ENCODE measurements at places on chromosomes 1 and 21.

- no peak for DNase-seq
Measured at GRCh38 chr1:184162281-184162680, 110.8 kb downstream of the TSEN15 start.

DNA sequence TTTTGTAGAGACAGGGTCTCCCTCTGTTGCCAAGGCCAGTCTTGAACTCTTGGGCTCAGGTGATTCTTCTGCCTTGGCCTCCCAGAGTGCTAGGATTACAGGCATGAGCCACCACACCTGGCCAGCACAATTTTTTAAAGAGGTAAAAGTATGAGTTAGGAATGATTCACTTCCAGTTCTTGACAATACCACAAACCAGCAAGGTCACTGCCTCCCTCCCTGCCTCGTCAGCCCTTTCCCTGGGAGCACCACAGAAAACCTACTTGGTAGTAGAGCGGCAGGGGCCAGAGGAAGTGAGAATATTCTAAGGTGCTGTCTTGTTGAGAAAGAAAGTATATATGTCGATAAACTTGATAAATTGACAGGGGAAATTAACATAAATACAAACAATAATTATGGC, 10.8 kb upstream of the CDA start:
- no peak for DNase-seq

- no peak for DNase-seq
Measured at GRCh38 chr1:183817576-183818288, 12.8 kb downstream of the RGL1 start.

DNA sequence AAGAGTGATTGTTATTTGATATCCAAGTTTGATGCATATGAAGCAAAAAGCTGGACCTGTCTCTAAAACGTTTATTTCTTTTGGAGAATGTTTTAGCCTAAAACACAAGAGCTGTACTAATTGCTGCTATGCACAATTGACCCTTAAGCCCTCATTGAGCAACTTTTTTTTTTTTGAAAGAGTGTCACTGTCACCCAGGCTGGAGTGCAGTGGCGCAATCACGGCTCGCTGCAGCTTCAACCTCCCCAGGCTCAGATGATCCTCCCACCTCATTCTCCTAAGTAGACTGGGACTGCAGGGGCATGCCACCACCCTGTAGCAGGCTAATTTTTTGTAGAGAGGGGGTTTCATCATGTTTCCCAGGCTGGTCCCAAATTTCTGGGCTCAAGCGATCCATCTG, 129.1 kb downstream of the PIK3R3 start:
- no peak for DNase-seq

DNA sequence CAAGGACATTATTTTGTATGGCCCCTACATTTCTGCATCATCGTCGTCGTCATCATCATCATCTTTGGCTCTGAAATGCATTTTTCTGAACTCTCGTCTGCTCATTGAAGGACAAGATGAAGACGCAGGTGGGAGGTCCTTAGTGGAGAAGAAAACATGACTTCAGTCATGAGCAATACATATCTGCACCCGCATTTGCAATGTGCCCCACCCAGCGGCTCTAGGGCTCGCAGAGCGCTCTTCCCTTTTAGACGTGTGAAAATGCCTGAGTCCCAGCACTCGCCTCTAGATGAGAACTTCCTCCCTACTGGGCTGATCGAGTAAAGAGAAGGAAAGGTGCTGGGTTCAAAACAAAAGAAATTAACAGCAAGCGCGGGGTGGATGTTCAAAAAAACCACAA, 10.1 kb downstream of the C1orf174 start:
- DNase-seq: no peak

DNA sequence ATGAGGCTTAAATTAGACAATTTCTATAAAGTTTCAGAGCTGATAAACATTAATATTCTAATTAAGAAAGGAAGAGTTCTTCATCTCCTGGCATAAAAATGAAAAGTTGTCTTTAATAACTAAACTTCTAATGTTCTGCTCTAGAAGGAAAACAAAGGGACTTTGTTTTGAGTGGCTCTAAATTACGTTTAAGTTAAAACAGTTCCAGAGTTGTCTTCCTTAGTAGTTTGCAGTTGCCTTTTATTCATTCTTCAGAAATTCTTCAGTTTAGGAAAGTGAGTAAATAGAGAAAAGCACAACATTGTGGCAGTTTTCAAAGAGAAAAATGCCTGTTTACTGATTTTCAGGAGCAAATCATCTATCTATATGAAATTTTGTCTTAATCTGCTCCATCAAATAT, 86.9 kb downstream of the TTC3 start:
- DNase-seq: no peak

GRCh38 chr1:53631622-53632310, 107.2 kb downstream of the GLIS1 start:
- DNase-seq: no peak

GRCh38 chr1:68116643-68117235, 66.3 kb upstream of the DIRAS3 start:
- peak; percentile 31 for DNase-seq

DNA sequence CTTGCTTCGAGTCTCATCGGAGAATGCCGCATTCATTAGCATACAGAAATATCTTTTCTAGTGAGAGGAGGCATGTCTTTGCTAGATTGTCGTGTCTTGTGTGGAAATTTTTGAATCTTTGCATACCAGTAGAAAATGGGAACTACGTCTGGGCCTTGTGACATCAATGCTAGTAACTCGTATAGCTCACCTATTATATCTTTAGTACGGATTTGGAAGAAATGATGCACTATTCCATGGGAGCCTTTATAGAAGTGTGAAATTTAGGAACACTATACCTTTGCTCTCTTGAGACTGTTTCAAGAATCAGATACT, 835 bp downstream of the UHMK1 start:
- no peak for DNase-seq

GRCh38 chr1:32886004-32886827, at the start of gene HPCA:
TSS of gene HPCA (plus strand) at chr1:32886491. CDS start at chr1:32888899, 2,408 bp downstream.
- DNase-seq: peak; percentile 90

GRCh38 chr1:44407430-44408211, 2.6 kb downstream of the RNF220 start:
- DNase-seq: peak; percentile 84

GRCh38 chr21:40021558-40022351, 154.5 kb downstream of the PCP4 start:
- DNase-seq: no peak

- no peak for DNase-seq
Measured at GRCh38 chr1:93549131-93549530, 101.2 kb downstream of the FNBP1L start.

GRCh38 chr1:91583326-91583755, 82.7 kb downstream of the CDC7 start:
- no peak for DNase-seq

DNA sequence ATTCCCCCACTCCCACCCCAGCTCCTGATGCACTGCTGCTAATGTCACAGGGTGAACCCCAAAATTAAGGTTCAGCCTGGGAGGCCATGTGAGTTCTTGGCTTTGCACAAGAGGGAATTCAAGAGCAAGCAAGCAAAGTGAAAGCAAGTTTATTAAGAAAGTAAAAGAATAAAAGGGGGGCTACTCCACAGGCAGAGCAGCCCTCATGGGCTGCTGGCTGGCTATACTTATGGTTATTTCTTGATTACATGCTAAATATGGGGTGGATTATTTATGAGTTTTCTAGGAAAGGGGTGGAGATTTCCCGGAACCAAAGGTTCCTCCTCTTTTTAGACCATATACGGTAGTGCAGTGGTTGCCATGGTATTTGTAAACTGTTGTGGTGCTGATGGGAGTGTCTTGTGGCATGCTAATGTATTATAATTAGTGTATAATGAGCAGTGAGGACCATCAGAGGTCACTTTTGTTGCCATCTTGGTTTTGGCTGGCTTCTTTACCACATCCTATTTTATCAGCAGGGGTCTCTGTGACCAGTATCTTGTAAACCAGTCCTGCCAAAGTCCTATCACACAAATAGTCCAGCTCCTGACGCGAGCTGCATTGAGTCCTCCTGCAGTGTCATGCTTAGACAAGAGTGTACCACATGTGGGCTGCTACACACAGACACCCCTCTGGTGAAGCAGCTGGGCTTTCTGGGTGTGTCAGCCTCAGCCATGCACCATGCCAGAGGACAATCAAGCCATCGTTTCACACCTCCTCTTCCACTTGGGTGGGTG, 46.4 kb upstream of the CSF1 start:
- no peak for DNase-seq

- DNase-seq: no peak
Measured at GRCh38 chr1:48640836-48641492, 135.7 kb downstream of the BEND5 start.

GRCh38 chr1:231927431-231927830, 300.8 kb downstream of the DISC1 start:
- DNase-seq: no peak

- DNase-seq: no peak
Measured at GRCh38 chr1:29322861-29323585, 86.7 kb downstream of the PTPRU start.

DNA sequence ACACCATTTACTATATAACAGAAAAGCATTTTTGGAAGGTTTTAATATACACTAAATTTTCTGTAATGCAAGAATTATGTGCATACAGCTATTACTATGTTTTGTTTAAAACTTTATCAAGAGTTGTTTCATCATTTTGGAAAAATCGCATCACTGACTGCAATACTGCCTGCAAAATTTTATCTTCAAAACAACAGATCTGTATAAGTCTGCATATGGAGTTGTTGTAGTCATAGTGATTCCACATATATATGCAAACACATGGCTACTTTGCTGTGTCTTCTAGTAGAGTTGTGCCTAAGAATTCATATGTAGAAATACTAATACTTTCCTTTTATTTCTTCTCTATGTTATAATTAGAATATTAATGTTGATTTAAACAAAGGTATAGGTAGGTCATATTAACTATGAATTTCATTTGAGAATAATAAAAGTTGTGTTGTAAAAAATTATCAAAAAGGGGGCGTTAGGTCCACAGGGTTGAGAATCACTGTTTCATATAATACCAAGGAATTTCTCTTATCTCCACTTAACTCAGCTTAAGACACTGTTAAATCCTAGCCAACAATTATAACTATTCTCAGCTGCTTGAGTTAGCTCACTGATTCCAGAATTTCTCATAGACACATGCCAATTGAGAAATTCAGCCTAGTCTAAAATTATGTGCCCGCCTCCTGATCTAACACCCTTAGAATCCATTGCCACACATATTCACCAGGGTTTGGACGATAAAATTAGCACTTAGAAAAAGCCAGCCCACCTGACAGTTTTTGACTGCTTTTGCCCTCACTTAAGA, 22.9 kb upstream of the LAMC1 start:
- DNase-seq: no peak

DNA sequence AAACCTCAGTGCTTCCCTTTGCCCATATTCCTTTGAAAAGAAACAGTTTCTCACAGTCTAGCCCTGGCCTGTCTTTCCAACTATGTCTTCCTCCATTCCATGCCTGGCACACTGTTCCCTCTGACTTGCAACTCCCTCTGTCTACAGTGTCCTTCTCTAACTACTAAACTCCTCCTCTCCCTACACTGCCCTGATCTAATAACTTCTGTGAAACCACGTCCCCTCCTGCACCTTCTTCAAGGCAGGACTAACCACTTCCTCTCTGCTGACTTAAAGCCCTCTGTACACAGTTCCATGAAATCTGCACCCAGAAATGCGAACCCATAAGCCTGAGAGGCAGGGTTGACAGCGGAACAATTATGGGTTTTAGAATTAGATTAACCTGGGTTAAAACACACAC, 62.2 kb upstream of the ATP1B1 start:
- DNase-seq: no peak

GRCh38 chr21:31873275-31873695, 465 bp downstream of the HUNK start:
- DNase-seq: peak; percentile 89

- DNase-seq: no peak
Measured at GRCh38 chr1:177351361-177352108, 180.8 kb downstream of the BRINP2 start.

DNA sequence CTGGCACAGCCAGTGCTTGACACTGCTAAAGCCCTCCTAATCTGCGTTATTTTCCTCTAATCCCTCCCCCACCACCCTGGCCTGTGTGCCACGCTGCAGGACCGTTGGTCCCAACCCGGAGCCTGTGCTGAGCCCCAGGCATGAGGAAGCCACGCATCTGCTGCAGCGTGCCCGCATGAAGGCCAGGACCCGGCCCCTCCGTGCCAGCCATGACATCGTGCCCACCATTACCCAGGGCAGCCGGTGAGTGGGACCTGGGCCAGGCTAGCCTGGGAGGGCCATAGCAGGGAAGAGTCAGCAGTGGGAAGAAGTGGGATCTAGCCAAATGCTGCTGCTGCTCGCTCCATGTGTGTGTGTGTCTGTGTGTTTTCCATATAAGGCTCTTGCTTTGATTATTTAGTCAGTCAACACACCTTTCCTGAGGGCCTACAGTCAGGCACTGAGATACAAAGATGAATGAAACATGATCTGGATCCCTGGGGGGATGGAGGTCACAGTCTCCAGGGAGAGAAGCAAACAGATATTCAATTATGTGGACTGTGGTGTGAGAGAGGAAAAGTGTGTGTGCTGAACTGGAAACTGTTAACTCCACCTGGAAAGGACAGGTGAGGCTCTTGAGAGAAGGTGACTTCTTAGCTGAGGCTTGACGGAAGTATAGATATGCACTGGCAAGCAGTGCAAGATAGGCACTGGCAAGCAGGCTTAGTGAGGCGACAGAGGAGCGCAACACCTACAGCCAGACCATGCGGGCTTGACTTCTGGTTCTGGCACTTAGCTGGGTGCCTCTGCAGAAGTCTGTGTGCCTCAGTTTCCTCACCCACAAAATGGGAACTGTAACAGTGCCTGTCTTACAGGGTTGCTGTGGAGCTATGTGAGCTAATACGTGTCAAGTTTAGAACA, 15.9 kb downstream of the KIAA1614 start:
- DNase-seq: no peak

DNA sequence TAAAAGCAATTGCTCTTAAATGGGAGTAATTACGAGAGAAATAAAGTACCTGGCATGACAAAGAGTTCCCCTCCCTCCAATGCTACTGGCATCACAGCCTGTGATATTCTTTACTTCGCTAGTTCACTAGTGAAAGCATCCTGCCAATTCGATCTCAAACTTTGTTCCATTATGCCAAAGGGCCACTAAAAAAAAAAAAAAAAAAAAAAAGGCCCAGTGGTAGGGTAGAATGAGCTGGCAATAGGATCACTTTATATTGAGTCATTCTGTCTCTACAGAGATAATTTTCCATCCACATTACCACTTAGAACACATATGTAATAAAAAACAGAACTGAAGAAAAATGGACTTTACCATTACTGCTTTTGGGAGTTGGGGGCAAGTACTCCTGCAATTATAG, 11.2 kb downstream of the PUM1 start:
- DNase-seq: no peak

Measured in upper lobe of left lung (tissue), 6 donors.